Stimulated activated CD8-positive, alpha-beta memory T cell treated with anti-CD3 and anti-CD28 coated beads, Interleukin-15, amount 100 ng/mL, for 4 hours (primary cell): ENCODE measurements at places on chromosomes 1 and 21.

DNA sequence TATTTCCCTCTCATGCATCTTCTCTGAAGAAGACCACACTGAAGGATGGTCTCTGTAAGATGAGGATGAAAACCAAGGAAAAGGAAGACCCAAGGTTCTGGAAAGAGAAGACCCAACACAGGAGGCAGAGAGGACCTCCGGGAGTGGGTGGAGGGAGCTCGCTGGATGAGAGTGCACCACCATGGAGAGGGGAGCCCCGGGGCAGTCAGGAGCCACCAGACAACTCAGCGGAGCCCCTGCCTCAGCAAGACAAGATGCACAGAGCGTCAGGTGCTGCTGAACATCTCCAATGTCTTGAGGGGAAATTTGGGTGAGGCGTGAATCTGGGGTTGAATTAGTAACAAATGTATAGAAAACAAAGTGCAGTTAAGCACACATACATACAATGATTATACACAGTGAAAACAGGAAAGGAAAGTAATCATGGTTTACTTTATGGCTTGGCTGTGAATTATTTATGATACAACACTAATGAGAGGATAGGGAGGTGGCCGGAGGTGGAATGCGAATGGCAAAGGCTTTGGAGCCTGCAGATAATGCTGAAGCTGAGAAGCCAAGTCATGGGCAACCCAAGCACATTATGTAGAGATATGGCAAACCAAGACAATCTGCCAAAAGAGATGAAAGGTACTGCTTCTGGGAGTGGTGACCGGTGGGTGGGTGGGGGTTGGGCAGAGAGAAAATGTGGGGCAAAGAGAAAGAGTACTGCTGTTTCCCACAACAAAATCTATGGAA, 80.4 kb upstream of the EDN2 start:
- no peak for DNase-seq

DNA sequence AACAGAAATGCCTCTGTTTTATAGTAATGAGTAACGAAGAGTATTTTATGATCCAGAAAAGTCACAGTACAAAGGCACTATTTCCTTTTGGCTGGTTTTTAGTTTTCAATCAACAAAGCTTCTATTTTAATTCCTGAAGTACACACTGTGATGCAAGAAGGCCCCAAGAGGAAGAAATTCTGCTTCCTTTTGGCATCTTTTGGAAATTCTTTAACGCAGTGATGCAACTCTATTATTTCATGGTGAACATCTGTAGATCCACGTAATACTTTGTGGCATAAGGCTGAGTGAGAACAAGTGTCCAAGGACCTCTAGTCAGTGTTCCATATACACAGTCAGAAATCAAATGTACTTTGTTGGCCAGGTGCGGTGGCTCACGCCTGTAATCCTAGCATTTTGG, 137.5 kb downstream of the TGFB2 start:
- no peak for DNase-seq

DNA sequence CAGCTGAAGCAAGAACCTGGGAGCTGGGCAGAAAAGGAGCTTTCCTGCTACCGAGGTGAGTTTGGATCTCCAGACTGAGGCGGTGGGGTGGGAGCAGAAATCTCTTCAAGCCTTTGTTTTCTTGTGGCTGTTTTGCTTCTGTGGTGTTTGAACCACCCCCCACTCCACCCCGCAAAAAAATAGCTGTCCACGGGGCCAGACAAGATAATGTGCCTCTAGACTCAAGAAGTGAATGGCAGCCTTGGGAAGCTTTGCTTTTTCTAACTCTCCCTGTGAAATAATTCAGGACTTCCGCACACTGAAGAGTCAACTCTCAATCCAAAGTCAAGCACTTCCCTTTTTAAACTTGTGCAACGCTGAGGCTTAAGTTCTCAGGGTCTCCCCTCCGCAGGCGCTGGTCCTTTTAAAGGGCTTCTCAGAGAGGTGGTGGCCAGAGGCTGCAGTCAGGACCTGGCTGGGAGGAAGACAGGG, 159.6 kb upstream of the COA6 start:
- no peak for DNase-seq

GRCh38 chr1:184826001-184826400, 71.3 kb upstream of the EDEM3 start:
- DNase-seq, result no peak

DNA sequence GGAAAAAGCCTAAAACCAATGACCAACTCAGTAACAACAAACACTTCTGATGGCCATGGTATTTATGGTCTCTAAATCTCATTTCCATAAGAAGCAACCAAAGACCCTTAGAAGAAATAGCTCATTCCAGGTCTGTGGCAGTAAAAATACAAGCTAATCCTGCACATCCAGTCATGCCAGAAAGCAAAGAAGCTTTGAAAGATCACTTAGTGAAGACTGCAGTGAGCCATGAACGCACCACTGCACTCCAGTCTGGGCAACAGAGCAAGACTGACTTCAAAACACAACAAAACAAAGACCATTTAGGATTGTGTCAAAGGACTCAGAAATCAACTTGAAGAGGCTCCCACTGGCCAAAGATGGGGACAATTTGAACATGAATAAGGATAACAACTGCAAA, 18.4 kb upstream of the ELK4 start:
- no peak for DNase-seq

- DNase-seq, result no peak
These were observed 8.5 kb downstream of the GGPS1 start for GRCh38 chr1:235336903-235337302.

- DNase-seq, result no peak
These were observed 28.9 kb downstream of the ZSCAN20 start for GRCh38 chr1:33501309-33501708.

DNA sequence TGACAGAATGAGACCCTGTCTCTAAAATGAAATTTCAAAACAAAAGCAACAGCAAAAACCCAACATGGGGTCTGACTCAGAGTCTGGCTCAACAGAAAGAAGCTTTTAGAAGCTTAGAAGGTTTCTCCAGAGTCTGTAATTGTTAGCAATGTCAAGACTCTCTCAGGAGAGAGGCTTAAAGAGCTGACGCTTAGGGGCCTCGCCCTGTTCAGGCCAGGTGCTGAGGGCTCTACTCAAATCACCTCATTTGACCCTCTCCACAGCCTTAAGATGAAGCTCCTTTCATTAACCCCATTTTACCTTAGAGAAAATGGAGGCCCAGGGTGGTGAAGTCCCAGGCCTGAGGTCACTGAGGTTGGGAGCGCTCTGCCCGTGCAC, 5.3 kb upstream of the KIF17 start:
- DNase-seq, result no peak

DNA sequence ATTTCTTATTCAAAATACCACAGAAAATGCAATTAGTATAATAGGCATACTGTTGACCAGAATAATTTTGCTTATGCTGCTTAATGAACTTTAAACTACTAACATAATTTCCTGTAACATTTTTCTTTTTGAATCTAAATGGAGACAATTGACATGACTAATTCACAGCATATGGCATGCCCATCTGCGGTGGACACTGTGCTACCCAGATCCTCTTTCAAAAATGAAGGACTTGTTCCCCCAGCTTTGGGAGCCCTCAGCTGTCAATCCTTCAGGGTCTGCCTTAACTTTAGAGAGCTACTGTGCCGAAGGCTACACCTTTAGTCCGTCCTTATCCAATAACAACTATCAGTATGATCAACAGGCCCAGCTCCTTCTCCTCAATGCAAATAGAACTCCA, 789.0 kb downstream of the PLA2G4A start:
- no peak for DNase-seq
